ENCODE measurements at places on chromosomes 12 and 14.

- no peak for DNase-seq
Observed at GRCh38 chr12:44835641-44836379, 40.3 kb downstream of the NELL2 start.

GRCh38 chr14:20455355-20456300 lies 602 bp downstream of the APEX1 start:
- DNase-seq = no peak

GRCh38 chr12:71780237-71780822 lies 25.7 kb downstream of the RAB21 start:
- DNase-seq = no peak

- DNase-seq = no peak
Observed at GRCh38 chr14:95286645-95287044, 33.1 kb downstream of the CLMN start.

- DNase-seq = peak; percentile 88
Observed at GRCh38 chr14:45134051-45134958, at the start of gene FKBP3. Gene FKBP3, minus strand, starts transcription at chr14:45134481. Its CDS starts 25 bp downstream, at chr14:45134456.

DNA sequence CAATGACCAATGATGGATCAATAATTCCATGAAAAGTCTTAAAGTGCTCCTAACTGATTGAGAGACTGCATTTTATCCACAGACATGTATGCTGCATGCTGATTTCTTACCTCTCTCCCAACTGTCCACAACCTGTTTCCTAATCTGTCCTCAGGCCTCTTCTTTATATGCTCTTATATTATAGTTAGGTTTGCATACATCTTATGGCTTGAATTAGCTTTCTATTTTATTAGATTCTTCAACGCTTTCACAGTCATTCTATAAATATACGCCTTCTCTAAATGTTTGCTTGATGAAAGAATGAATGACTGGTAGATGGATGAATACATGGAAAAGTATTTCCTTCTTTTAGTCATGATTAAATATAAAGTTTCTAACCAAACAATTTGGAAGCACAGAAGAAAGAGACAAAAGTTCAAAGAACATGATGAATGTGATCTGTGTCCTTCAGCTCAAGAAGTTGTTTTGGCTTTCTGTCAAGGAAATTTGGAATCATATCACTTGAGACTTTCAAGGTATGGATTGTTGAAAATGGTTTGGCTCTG lies 91.8 kb upstream of the NPAS3 start:
- DNase-seq = no peak

DNA sequence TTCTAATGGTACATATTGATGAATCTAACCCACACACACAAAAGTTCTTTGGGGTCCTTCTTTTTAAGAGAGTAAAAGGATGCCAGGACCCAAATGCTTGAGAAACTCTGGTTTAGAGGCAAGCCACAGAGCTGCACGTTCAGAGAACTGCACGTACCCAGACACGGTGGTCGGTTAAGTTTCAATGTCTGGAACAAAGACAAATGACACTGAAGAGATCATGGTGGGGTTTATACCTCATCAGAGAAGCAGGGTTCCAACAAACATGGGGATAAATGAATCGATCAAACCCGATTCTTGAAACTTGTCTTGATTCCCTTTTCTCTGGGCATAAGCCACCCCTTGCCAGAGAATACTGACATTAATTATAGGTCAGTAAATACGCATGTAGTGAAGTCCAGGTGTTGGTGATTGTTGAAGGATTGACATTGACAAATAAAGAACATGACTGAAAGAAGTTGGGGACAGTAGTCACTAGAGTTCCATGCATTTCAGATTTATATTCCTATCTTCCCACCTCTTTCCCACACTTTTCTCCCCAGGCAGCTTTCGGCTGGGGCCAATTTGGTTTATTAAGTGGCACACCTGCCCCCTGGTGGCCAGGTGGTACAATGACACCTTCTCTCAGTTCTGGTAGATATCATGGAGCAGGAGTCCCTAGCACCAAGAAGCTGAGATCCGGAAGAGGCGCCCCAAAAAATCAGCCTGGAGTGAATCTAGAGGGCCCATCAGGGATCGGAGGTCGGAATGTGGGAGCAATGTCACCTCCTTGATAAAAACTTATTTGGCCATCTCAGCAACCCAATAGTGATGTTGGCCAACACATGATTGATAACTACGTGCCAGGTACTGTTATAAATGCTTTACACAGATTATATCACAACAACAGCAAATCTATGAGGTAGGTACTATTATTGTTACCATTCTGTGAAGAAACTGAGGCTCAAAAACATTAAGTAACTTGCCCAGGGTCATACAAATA lies 17.8 kb upstream of the HDAC7 start:
- peak; percentile 33 for DNase-seq

Measured in stimulated activated CD8-positive, alpha-beta memory T cell treated with anti-CD3 and anti-CD28 coated beads, Interleukin-4, amount 100 ng/mL, for 4 hours (primary cell).